ENCODE measurements at places on chromosomes 7 and 10.

DNA sequence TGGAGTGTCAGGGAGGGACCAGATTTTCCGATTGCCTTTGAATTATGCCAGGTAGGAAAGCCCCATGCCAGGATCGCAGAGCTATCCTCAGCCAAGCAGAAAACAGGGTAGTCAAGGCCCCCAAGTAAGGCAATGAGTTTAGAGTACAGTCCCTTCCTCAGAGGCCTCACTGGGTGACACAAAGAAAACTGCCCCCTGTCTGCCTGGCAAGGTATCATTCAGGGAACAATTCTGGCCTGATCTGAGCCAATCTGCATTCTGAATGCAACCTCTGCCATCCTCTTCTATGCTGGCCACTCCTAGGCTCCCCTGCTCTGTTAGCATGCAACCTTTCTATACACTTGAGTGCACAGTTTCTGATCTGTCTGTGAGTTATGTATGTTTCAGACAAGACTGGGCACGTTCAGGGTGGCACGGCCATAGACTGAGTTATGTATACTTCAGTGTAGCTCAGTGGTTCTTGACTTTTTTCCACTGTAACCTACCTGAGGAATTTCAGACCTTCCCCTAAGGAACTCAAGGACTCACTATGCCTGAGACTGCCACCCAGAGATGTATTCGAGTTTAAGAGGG is 336.8 kb downstream of the PLXNA4 start:
- DNase-seq: no peak

DNA sequence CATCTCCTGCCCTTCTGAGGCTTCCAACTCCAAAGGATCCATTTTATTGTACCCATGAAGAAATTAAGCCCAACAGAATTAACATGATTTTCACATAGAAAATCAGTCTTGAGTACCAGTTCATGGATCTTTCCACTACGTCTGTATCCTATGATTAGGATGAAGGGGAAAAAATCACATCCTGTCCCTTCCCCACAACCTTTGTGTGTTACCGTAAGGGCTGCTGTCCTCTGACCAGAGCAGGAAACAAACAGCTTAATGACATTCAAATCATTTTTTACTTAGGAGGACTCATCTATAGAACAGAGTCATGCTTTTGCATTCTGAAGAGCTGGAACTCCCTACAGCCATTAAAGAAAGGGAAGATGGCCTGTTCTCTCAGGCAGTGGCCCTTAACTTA is 241.5 kb downstream of the DYNC1I1 start:
- DNase-seq: no peak

- DNase-seq: no peak
These were observed 70.6 kb downstream of the AP3M1 start for GRCh38 chr10:74079936-74080590.

- no peak for DNase-seq
These were observed 52.6 kb downstream of the GTF2I start for GRCh38 chr7:74709880-74710671.

DNA sequence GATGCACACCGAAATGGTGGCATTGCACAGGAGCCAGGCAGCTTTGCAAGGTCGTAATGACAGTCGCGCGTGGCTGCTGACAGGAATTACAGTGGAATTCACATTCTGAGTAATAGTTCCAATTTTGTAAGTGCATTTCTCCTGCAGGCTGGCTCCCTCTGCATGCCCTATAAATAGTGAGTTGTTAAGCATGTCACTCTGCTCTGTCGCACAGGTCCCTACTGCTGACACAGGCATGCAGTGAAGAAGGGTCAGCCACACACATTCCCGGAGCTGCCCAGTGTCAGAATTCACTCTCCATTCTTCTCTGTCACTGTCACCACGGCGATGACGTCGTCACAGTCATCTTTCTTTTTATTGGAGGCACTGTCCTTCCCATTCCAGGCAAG is 49.2 kb upstream of the SHH start:
- no peak for DNase-seq

- DNase-seq: no peak
These were observed 105.6 kb upstream of the GPR26 start for GRCh38 chr10:123560301-123561140.

DNA sequence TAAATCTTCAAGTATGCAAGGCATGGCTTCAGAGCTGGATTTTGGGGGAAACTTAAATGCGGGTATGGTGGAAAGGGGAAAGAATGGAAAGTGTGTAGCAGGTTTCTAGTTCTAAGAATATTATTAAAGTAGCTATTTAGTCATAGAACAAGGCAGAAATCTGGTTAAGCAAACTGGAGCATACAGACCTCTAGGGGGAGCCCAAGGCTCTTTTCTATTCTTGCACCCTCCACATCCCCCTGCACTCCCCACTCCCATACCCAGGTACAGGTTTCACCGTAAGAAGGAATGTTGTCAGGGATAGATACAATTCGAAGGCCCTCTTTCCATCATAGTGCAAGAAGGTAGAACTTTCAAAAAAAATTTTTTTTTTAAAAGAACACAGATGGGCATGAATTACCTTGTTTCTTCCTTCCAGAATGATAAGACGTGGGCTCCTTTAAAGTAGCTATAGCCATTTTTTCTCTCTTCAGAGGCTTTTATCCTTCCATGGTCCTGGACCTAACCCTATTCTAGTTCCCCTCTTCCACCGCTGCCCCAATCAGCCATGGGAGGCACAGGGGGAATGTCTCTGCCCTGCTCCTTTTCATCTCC is 41.5 kb upstream of the SMIM30 start:
- no peak for DNase-seq

DNA sequence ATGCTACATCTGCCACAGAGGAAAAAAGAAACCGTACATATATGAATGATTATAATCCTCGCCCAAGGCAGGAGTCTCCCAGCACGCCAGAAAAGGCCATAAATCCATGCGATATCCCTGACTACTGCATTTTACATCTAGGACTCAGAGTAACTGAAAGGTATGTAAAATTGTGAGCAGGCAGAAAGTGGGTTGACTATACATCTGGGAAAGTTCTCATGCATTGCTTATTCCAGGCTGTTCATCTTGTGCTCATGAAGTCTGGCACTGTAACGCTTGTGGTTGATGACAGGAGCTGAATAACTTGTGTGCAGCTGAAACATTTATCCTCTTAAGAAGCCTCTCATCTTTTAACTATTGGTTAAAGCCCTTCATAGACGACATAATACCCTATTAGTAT is 193.4 kb upstream of the STEAP4 start:
- no peak for DNase-seq

Measured in activated naive CD8-positive, alpha-beta T cell treated with anti-CD3 and anti-CD28 coated beads for 36 hours (primary cell).